Activated CD4-positive, alpha-beta T cell treated with anti-CD3 and anti-CD28 coated beads, Interleukin-2, Interleukin-6, amounts not matched to agents 100 ng/mL and 50 ng/mL, durations not matched to agents 16 hours and 8 hours (primary cell): ENCODE measurements at places on chromosomes 12 and 14.

GRCh38 chr14:68178282-68178681 is 358.7 kb downstream of the RAD51B start:
- no peak for DNase-seq

DNA sequence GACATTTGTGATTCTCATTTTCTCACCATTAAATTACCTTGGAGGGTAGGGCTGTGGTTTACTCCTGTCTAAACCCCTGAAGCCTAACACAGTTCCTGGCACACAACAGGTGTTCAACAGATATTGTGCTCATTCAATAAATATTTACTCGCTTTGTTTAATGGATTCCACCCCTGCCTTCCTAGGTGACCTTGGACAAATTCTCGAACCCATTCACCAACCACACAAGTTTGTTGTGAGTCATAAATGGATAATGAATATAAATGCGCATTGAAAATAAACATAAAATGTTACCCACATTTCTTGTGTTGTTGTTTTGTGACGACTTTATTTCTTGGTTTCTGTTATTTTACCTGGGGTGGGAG is 362 bp upstream of the TSFM start:
- DNase-seq: no peak

DNA sequence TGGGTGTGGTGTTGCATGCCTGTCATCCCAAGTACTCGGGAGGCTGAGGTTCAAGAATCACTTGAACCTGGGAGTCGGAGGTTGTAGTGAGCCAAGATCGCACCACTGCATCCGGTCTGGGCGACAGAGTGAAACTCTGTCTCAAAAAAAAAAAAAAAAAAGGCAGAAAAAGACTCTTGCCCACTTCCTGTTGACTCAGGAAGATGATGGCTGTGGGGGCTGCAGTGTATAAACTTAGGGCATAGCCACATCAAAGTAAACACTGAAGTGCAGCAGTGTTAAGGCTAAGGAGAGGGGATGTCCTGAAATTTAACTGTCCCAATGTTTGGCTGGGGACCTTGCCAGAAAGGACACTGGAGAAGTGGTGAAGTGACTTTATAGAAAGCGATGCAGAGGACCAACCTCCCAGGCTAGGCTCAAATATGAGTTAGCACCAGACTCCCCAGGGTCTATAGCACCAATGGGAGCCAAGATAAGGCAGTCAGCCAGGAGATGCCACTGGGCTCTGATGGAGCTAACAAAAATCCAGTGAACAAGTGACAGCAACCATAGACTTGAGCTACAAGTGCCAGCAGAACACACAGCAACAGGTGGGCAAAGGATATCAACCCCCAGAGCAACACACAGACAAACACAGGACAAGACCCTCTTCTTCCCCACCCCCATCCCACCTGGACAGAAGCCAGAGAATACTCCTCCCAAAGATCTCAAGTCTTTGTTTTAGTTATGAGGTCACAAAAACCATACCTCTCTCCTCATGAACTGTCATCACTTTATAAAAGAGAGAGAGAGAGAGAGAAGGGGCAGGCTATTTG is 28.0 kb downstream of the NELL2 start:
- DNase-seq: peak; percentile 72

DNA sequence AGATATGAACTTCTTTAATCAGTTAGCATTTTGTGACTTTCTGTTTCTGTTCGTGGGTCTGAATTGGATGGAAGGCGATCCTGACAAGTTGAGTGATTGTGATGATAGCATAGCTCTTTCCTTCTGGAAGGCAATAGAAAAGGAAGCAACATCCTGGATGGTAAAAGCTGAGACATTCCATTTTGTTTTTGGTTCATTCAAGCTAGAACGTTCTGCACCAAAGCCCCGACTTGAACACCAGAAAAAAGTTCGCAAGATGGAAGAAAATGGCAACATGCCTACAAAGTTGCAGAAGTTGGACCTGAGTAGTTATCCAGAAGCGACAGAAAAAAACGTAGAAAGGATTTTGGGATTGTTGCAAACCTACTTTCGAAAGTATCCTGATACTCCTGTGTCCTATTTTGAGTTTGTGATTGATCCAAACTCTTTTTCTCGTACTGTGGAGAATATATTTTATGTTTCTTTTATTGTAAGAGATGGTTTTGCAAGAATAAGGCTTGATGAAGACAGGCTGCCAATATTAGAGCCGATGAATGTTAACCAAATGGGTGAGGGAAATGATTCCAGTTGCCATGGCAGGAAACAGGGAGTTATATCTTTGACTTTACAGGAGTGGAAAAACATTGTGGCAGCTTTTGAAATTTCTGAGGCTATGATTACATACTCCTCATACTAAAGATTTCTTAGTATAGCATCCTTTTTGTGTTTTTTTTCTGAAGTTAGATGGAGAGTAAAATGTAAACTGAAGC is 896 bp downstream of the EID3 start:
- DNase-seq: no peak

DNA sequence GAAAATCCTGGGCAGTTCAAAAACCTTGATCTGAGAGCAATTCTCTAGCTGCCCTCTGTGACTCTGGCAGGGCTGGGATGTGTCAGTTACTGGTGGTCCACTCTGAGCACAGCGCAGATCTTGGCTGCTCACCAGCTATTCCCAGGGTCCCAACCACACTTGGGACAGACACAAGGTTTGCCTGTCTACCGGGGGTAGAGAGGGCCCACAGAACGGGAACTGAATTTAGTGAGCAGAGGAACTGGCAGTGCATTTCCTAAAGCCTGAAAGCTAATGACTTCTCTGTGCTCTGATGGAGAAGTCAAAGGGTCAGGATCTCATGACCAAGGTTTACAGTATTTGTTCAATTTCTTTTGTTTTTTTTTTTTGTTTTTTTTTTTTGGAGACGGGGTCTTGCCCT is 2.6 kb downstream of the PDE6H start:
- DNase-seq: no peak

DNA sequence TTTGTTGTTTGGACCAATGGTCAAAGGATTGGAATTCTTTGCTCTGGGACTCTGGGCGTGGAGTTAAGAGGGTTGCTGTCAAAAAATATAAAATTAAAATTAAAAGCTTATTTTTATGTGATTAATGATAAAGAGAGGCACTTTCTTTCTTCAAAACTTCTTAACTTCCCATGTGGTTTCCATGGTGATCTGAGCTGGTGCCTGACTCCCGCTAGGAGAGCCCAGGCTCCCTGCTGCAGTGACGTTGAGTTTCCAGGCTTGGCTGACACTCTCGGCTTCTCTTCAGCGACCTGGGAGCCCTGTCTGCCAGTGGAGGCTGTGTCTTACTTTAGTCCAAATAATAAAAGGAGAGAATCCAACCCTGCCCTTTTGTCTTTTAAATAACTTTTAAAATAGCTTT is 84.4 kb downstream of the GALC start:
- no peak for DNase-seq

GRCh38 chr12:105076098-105076497 is 8.2 kb downstream of the ALDH1L2 start:
- no peak for DNase-seq

DNA sequence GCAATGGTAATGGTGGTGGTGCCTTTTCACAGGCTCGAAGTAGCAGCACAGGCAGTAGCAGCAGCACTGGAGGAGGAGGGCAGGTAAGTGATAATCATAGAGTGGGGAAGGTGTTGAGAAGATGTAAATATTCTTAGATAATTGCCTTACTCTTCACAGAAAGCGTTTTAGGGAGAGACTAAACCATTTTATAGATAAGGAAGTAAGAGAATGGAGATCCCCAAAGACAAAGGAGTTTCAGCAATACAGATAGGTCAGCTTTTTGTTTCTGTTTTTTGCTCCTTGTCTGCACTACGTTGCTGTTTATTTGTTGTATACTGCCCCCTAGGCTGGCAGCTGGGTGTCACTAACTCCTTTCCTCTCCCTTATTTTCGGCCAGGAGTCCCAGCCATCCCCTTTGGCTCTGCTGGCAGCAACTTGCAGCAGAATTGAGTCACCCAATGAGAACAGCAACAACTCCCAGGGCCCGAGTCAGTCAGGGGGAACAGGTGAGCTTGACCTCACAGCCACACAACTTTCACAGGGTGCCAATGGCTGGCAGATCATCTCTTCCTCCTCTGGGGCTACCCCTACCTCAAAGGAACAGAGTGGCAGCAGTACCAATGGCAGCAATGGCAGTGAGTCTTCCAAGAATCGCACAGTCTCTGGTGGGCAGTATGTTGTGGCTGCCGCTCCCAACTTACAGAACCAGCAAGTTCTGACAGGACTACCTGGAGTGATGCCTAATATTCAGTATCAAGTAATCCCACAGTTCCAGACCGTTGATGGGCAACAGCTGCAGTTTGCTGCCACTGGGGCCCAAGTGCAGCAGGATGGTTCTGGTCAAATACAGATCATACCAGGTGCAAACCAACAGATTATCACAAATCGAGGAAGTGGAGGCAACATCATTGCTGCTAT is 2.0 kb downstream of the SP1 start:
- DNase-seq: peak; percentile 66

GRCh38 chr12:16238661-16239060 is 38.8 kb downstream of the SLC15A5 start:
- DNase-seq: no peak

- DNase-seq: no peak
These were observed 4.4 kb downstream of the VDR start for GRCh38 chr12:47900131-47901062.

DNA sequence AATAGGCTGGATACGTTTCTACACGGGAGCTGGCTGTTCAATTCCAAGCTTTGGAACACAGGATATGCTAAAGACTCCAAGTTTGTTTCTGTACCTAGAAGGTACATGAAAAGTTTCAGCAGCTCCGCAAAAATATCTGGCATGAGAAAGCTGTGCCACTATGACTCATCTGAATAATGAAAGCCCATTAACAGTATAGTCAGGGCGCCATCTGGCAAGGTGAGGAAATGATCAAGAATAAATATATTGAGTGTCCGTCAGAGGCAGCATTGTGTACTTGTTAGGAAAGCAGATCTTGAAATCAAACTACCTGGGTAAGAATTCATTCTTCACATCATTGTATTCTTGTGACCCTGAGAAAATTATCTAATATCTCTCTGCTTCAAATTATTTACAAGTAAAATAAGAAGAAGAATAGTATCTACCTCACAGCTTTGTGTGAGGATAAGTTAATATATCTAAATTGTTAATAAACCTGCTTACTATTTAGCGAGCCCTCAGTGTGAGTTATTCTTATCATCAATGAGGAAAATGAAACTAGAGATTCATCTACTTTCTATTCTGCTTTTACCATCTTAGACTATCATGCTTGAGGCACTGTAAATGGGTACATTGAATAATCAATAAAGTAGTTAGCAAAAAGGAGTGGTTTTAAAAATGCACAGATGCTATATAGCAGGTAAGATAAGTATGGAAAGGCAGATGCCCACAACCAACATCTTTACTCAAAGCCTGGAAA is 53.5 kb downstream of the FSCB start:
- no peak for DNase-seq

GRCh38 chr12:75998292-75999063 is 33.1 kb downstream of the PHLDA1 start:
- no peak for DNase-seq

- no peak for DNase-seq
These were observed 409.1 kb downstream of the AEBP2 start for GRCh38 chr12:19848421-19848820.

- DNase-seq: no peak
These were observed 113.5 kb downstream of the MNAT1 start for GRCh38 chr14:60848066-60848465.

DNA sequence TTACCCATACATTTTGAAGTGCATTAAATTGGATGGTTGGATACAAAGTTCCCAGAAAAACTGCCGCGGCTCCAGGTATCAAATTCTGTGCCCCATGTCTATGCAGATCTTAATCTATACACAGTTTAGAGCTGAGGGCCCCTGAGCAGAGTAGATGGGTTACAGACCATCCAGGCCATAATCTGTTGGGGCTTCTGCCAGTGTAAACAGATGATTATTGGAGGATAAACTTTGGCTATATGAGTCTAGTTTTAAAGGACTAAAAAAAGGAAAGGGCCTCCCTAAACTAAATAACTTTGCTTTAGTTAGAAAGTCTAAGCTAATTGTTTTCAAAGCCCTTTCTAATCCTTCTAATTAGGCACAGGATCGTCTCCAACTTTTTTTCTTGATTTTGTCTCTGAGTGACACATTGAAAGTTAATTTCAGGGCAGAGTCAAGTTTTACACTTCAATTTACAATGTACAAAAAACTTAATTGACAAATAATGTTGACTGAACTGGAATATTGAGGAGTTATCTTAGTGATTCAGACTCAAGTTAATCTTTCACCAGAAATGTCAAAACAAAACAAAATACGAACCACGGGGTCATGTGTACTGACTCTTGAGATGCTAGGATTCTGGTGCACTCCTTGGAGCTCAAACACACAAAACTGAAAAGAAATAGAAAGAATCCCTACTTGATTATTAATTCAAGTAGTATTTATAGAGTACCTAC is 133.9 kb upstream of the SCAF11 start:
- no peak for DNase-seq

GRCh38 chr12:32139064-32139421 is 32.4 kb downstream of the BICD1 start:
- DNase-seq: peak; percentile 67

DNA sequence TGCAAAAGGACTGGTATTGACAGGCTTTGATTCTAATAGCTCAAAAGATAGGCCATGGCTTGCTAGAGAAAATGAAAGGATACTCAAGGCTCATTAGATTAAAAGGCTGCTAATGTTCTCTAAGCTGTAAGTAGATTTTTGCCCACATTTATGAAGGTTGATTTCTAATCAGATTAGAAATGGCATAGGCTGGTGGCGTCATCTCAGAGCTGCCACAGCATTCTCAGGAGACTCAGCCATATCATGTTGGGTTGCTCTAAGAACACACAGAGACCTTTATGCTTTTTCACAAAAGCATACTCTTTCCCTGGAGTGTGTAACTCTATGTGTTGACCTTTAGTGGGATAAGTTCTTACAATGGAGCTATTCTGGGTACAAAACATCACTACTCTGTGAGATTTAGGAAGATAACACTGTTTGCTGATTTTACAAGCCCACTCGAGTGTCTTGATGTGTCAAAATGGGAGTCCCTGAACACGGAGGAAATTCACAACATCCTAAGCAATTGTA is 576.0 kb downstream of the NRXN3 start:
- no peak for DNase-seq

DNA sequence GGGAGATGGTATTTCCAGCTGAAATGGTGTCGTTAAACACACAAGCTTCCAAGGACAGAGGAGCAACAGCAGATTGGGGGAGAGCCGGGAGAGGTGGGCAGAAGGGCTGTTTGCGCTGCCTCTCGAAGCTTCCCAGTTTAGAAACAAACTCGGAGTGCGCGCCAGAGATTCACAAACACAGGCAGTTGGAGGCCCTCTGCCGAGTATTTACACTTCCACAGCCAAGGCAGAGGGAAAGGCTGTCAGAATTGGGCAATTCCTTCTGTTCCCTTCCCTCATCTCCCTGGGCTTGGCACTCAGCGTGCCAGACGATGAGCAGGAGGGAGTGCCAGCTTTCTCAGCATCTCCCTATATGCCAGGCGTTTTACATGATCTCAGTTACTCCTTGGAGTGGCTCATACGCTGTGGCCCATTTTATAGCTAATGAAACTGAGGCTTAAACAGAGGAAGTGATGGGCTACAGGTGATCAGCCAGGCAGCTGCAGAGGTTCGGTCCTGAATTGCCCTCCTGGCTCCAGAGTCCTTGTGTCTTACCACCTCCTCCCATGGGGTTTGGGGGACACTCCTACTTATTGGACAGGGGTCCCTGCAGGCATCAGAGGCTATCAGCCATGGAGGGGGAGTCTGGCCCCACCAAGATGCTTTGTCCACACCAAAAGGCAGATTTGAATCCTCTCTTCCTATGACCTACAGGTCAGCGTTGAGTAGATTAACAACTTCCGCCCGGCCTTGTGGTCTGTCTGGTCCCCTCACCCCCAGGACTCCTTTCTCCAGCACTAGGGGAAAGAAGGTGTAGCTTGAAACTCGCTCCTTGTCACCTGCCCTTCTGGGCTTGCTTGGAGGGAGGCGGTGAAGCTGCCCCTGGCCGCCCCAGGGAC is 3.1 kb downstream of the FAM222A start:
- no peak for DNase-seq
